ENCODE measurements at places on chromosomes 2 and 18.

- no peak for DNase-seq
Measured at GRCh38 chr2:227415538-227416424, 28.0 kb upstream of the SCYGR1 start.

GRCh38 chr2:81551040-81551634 lies 1246.6 kb upstream of the LRRTM1 start:
- no peak for DNase-seq

- DNase-seq: no peak
Measured at GRCh38 chr2:208552943-208553342, 146.4 kb downstream of the PTH2R start.

GRCh38 chr2:190882411-190882766 lies 1.8 kb downstream of the GLS start:
- no peak for DNase-seq
